ENCODE measurements at places on chromosomes 3 and 15.

DNA sequence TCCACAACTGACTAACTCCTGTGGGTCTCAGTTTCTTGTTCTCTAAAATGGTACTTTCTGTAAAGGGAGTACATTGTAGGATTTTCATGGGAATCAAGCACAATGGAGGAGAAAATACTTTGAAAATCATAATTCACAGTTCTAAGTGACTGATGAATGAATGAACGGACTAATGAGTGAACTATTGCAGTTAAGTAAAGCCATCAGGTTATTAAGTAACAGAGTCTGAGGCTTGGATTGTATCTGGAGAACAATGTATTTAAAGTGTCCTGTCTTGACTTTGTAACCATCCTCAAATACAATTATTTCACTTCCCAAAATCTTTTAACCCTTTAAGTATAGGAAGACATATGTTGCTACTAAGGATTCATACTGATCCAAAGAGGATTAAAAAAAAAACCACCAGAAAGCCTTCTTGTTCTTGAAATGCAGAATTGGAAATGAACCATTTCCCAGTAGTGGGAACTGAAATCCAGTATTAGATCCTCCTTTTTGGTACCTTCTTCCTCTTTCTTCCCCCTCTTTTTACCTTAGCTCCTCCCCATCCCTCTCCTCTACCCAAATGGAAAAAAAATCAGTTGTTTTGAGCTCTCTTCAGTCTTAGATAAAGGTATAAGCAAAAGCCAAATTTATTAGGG, 13.2 kb upstream of the BCL6 start:
- no peak for DNase-seq

DNA sequence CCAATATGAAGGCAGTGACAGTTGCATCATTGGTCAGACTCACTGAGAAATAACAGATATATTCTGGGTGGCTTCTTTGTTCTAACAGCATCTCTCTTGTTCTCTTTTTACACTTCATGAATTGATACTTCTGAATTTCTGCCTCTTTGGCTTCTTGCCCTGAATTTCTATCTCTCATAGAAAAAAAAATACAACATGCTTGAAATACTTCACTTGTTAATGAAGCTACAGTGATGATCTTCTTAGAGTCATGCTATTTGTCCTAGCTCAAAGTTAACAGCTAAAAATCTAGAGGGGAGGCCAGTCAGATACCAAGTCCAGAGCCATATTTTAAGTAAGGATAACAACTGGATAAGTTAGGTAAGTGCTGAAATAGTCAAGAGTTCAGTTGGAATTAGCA, 597.2 kb upstream of the AGTR1 start:
- no peak for DNase-seq

DNA sequence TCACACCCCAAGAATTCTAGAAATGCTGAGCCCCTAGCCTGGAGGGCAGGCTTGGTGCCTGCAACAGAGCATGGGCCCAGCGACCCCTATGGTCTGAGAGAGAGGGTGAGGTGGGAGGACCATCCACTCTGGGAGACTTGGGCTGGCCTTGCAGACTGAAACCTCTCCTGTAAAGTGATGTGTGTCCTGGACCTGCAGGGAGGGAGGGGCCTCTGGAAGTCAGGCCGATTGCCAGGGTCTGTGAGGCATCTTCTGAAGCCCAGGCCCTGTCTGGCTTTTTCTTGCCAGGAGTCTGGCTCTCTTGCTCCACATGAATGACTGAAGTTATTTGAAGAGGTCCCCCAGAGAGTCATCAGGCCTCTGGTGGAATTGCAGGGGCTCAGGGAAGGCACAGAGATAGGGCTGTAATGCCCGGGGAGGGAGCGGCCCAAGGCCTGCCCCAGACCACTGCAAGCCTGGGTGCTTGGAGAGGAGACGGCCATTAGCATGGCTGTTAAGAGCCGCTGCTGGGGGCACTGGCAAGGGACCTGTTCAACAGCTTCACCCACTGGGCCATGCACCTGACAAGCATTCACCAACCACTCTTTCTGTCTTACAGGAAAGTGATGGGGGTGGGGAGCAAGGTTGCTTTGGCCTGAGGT, 56.0 kb upstream of the CHRNA7 start:
- no peak for DNase-seq

GRCh38 chr3:190621927-190622326, 108.0 kb downstream of the IL1RAP start:
- no peak for DNase-seq

DNA sequence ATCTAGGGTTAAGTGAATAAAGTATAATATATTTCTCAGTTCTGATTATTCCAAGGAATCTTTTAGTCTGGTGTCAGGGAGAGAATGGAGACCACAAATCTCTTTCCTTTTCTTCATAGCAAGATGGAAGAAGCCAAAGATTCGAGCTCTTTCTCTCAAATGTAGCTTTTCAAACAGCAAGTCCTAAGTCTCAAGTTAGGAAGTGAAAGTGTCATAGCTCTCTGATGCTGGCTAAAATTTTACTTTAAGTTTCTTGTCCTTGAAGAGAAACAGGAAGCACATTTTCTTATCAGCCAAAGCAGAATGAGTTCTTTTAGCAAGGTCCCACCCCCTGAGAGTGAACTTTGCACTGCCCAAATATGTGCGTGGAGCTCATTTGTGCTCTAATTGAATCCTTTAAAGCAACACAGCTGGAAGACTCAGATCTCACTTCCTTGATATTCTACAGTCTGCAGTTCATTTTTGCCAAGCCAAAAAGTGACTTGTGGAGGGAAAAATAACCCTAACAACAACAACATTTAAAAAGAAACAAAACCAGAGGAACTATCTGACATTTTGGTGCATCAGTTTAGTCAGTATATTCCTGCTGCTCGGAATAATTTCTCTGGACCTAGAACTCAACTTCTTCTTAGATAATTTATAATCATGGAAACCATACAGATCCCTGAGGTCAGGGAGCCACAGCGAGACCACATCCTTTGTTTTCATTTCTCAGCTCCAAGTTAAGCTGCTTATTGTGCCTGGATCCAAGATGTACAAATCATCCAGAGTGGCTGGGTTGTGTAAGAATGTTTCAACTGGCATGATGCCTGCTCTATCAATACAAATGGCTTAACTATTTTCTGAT, 238.7 kb upstream of the P2RY1 start:
- peak; percentile 94 for DNase-seq

DNA sequence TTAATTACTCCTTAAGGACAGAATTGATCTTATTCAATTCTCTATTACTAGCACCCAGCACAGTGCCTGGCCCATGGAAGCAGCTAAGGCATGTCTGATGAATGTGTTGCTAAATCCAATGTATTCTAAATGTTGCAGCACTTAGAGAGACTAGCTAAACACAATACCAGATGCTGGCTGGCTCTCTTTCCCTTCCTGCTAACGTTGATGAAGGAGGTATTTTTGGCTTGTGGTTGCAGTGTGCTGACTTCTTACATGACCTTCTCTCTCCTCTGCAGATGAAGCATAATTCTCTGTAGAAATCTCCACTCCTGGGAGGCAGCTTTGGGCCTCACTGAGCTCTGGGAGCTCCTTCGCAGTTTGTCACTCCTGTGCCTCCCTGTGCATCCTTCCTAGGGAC, 183.6 kb downstream of the PEX5L start:
- DNase-seq = no peak

- DNase-seq = peak; percentile 49
These were observed 32.0 kb upstream of the FURIN start for GRCh38 chr15:90836296-90836871.

DNA sequence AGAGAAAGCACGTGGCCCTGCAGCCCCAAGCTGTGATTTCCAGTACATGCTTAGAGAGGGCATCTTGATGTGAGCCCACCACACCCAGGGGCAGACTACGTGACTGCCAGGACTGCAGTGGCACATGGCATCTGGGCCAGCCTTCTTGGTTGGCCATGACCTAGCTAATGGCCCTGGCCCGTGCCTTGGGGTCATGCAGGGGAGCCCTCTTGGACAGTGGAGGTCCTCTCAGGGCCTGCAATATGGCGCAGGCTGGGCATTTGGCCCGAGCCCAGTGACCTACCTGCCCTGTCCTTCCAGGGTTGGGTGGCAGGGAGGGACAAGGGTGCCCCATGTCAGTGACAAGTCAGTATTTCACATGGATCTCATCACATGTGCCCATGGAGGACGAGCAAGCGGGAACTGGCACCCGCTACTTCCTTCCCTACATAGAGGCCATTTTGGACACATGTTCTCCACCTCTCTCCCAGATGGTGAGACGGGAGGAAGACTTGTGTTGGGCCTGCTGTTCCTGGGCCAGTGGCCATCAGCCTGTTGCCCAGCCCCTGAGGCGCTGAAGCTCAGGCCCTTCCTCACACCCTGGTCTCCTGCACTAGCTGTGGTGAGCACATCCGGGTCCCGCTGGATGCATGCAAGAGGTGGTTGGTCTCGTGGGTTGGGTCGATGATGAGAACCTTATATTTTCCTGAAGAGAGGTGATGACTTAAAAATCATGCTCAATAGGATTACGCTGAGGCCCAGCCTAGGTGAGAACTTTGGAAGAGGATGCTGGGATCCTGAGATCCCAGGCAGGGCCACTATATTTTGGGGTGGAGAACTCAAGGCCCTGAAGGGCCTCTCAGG, 195.6 kb downstream of the UBE3A start:
- no peak for DNase-seq

- peak; percentile 57 for DNase-seq
These were observed 3.6 kb upstream of the AMOTL2 start for GRCh38 chr3:134377896-134378295.

DNA sequence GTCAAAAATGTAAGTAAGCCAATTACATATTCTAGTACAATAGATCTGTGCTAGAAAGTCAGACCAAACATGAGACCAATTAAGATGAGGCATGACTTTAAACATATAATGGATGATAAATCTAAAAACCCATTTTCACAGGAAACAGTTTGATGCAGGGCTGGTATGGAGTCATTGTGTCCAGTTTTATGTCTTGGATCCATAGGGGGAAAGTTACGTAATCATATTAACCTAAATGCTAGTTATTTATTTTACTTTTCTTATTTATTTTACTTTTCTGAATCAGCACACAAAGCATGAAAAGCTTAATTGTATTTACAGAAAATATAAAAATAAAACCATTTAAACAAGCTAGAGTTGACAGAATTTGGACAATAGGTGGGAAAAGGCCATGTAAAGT, 26.3 kb upstream of the TMCC1 start:
- DNase-seq = no peak

- peak; percentile 99 for DNase-seq
These were observed 408.9 kb upstream of the THBS1 start for GRCh38 chr15:39171944-39172368.

- no peak for DNase-seq
These were observed 63.6 kb downstream of the PROS1 start for GRCh38 chr3:93910097-93910496.

- DNase-seq = no peak
These were observed 41.4 kb downstream of the DNASE1L3 start for GRCh38 chr3:58169371-58169770.

GRCh38 chr3:108090049-108090700, 656 bp downstream of the CD47 start:
- DNase-seq = peak; percentile 53

- peak; percentile 53 for DNase-seq
These were observed 641 bp downstream of the OPA1 start for GRCh38 chr3:193593668-193594030.

DNA sequence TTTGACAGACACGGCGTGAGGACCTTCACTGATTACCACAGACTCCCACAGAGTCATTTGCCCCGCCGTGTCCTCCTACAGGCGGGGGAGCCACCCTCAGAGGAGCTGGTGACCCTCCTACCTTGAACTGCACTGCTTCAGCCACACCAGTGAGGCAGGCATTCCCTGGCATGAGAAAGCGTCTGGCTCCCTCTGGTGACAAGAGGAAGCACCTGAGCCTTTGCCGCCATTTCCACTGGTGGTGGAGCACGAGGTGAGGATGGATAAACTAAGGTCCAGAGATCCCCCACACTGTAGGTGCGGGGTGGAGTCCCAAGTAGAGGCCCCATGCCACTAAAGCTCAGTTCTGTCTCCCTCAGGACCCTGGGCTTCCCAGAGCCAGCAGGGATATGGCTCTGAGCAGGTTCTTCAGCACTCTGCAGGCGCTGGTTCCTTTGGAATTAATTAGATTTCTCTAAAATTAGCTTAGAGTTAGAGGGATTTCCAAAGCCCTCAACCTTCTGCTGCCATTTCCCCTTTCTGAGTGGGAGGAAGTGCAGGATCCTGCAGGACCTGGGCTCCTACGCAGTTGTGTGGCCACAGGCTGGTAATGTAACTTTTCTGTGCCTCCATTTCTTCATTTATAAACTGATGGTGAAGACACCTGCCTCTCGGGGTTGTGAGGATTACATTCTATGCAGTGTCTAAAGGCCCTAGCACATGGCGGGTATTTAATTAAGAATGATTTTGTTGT, 224.0 kb downstream of the SLCO3A1 start:
- peak; percentile 35 for DNase-seq

GRCh38 chr3:72999951-73000350, 3.3 kb downstream of the PPP4R2 start:
- DNase-seq = no peak

DNA sequence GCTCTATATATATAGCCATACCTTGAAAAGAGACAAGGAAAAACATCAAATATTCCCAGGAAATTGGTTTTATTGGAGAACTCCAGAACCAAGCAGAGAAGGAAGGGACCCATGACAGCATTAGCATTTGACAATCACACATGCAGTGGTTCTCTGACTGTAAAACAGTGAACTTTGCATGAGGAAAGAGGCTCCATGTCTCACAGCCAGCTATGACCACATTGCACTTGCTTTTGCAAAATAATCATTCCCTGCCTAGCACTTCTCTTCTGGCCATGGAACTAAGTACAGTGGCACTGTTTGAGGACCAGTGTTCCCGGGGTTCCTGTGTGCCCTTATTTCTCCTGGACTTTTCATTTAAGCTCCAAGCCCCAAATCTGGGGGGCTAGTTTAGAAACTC, 85.5 kb downstream of the TGFBR2 start:
- no peak for DNase-seq

DNA sequence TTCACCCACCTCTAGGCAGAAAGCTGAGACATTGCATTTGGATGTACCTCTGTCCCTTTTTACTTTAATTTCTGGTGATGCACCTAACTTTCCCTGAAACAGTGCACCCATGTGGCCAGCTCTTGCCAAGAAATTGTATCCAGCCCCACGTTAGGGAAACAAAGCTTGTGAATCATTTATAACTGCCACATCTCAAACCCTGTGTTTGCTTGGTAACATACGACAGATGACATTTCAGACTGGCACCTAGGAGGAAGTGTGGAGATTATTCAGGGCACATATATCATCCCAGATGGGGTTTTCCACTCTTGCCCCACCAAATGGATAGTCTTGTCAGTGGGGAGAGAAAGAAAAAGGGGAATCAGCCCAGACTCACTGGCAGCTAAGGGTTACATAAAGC, 2.1 kb downstream of the CYB561D2 start:
- peak; percentile 40 for DNase-seq

Data from dermis blood vessel endothelial cell (primary cell).